ENCODE measurements at places on chromosomes 12 and 14.

- no peak for DNase-seq
Observed at GRCh38 chr12:109036975-109037374, 15.4 kb upstream of the USP30 start.

- no peak for DNase-seq
Observed at GRCh38 chr12:76890151-76891143, 11.6 kb upstream of the CSRP2 start.

DNA sequence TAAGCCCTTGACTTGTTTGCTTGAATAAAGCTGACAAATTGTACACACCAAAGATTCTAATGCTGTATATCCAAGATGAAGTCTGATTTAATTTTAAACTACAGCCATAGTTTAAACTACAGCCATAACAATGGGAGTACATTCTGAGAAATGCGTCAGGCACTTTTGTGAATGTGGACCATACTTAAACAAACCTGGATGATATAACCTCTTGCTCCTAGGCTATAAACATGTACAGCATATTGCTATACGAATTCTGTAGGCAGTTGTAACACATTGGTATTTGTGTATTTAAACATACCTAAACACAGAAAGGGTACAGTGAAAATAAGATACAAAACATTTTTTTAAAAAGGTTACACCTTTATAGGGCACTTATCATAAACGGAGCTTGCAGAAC lies 59.4 kb upstream of the KCNMB4 start:
- no peak for DNase-seq

- peak; percentile 1 for DNase-seq
Observed at GRCh38 chr12:124168016-124168786, 126.7 kb upstream of the RFLNA start.

DNA sequence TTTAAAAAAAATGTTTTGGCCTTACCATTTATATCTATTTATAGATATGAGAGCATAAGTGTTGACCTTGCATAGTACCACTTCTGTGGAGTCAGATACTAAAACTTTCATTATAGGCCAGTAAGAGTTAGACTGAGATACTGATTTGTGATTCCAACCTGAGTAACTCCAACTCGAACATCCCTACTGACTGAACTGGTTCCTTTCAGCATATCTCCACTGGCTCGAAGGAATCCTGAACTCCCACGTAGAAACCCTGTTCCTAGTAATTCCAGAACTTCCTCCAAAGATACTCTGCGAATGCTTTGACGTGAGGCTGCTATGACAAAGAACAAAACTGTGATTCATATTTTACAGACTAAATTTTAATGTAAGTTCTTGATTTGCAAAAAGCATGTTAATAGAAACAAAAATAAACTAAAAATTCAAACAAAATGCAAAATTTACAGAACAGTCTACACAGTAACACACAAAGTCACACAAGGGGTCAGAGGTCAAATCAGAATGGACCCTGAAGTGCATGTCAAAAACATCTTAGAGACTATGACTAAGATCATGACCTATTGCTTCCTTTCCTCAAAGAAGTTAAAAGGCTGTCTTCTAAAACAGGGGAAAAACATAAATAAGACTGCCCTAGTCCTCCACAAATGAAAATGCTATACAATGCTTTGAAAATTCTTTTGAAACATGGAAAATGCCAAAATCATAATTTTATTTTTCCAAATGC lies 31.5 kb downstream of the HEATR5A start:
- DNase-seq, result no peak

GRCh38 chr14:23578560-23579310 lies at the start of gene JPH4:
TSS of gene JPH4 (minus strand) at chr14:23578790. CDS start at chr14:23577453, 1,337 bp downstream.
- DNase-seq, result no peak

DNA sequence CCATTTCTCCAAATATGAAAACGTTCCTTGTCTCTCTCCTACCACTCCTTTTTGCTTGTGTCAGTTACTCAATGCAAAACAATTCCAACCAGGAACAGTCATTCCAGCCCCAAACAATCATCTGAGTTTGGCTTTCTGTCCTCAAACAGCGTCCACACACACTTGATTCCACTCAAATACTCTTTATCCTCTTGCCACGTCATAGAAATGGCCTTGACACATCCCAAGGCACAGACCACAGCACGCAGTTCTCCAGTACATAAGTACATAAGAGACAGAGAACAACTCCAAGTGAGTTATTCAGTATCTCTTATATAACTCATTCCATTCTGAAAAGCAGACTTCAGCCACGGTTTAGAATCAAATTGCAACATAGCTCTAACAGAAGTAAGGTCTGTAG lies 299.2 kb downstream of the RPS29 start:
- DNase-seq, result no peak

DNA sequence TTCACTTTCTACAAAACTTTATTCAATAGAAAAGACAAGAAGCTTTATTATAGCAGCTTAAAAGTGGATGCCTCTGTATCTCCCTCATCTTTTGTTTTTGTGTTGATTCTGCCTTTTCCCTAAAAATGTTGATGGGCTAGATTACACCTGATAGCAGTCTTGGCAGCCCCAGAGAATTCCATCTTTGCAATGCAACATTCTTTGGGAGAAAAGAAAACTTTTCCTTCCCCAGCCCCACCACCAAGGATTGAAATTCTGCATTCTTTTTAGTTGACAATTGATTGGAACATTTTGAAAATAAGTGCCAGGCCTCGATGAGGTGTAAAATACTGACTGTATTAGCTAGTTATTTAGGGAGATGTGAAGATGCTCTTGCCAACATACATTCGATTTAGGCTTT lies 306.8 kb upstream of the G2E3 start:
- peak; percentile 33 for DNase-seq

GRCh38 chr14:63435204-63435603 lies 108.0 kb downstream of the PPP2R5E start:
- DNase-seq, result no peak

DNA sequence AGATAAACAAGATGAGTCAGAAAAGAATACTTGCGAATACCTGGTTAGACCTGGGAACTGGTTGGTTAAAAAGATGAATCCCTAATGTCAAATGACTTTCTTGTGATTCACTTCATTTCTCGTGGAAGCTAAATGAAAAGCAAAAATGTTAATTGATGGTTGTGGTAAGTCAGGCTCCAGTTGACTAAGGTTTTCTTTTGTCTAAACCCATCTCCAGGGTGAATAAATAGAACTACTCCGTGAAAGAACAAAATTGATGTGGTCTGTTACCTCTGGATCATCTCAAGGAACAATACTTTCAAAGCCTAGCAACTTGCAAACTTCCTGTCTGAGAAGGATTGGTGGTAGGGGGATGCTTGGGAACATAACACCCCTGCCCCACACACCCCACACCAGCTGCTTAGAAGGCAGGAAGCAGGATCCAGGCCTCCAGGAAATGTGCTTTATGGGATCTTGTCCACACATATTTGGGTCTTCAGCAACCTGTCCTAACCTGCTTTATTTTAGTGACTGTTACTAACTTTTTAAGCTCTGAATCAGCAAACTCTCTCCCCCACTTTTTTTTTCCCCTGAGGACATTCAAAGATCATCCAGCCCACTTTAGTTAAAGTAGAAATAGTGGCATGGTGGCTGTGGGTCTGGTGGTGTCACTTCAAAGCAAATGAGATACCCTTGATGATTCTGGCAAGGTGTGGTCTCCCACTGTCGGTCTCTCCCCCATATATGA lies 60.4 kb upstream of the PTHLH start:
- DNase-seq, result no peak

GRCh38 chr12:87661786-87662377 lies 367.3 kb downstream of the C12orf50 start:
- DNase-seq, result peak; percentile 24

- DNase-seq, result peak; percentile 74
Observed at GRCh38 chr12:43338848-43339526, 213.0 kb downstream of the ADAMTS20 start.

DNA sequence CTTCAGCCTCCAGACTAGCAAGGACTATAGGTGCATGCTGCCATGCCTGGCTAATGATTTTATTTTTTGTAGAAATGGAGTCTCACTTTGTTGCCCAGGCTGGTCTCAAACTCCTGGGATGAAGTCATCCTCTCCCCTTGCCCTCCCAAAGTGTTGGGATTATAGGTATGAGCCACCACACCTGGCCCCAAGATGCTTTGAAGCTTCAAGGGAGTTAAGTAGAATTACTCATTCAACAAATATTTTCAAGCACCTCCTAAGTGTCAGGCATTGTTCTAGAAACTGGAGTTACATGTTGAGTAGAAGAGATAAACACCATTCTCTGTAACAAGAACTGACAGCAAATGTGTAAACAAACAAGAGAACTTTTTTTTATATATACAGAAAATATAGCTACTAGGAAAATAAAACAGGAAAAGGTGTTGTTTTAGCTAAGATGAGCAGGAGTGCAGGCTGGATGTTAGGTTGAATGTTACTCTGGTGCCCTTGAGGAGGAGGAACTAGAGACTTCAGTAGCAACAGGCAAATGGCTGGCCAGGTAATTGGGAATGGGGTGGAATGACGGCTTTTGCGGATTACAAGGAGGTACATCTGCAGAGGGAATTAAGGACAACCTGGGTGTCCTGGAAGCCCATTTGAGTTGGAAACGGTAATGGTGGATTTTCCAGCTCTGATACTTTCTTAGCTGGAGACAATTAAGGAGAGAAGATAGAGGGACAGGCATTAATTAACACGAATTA lies 32.0 kb upstream of the CFAP54 start:
- DNase-seq, result no peak

GRCh38 chr14:104593241-104593701 lies 11.3 kb downstream of the TMEM179 start:
- DNase-seq, result no peak

DNA sequence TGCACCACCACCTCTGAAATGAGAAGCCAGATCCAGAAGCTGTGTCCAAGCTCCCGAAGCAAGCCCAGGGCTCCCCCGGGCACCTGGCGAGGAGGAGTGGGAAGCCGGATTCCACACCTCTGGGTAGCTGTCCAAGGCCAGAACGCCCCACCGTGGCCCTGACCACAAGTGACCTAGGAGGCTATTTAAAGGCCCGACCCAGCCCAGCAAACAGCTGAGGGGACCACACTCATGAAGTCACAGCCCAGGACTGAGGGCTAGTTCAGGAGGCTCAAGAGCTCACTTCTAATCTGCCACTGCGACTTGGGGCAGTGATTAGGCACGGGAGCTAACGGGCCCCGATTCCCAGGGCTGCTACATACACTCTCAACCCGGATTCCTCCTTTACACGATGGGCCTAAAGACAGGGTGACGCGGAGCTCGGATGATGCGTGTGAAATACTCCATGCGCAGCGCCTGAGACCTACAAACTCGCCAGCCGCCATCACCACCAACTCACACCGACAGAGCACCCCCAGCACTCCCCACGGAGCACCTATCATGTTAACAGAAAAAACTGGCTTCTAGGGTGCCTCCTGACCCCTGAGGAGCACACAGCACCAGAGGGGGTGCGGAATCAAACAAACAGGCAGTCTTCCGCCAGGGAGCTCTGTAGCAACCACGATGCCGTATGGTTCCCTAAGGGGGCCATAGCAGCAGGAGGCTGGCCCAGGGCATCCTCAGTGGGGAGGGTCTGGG lies 84.0 kb upstream of the GPR68 start:
- no peak for DNase-seq

- no peak for DNase-seq
Observed at GRCh38 chr12:123143736-123144461, 7.0 kb downstream of the PITPNM2 start.

- no peak for DNase-seq
Observed at GRCh38 chr14:50786751-50787464, 44.1 kb downstream of the NIN start.

- no peak for DNase-seq
Observed at GRCh38 chr12:92193063-92193462, 47.4 kb upstream of the BTG1 start.

DNA sequence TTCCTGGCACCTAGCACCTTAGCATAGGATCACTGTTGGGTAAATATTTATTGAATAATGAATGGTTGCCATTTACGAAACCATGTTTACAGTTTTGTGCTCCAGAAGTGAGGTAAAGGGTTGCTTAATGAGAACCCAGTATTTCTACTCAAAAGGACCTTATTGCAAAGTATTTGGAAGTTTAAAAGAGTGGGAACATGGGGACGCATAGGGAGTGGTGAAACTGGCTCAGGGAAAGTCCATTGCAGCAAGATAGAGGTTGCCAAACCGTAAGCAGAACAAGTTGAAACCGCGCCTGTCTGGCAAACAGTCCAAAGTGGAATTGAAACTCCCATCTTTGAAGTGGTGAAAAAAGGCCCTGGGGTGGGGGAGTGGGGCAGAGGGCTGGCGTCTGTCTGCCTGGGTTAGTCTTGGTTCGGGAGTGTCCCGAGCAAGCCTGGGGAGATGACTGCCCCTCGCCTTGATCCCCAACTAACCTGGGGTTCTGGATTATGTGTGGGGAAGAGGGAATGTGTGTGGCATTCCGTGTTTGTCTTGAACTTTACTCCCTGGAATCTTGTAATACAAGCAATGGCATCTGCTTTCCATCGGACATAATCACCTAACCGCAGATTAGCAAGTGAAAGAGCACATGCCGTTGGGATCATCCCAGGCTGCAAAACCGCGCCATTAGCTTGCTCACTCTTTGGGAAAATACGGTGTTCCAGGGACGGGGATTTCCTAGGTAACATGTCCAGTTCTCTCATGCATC lies 7.2 kb downstream of the ALDH2 start:
- DNase-seq, result peak; percentile 87

GRCh38 chr12:110656071-110656655 lies 32.8 kb downstream of the HVCN1 start:
- DNase-seq, result no peak

DNA sequence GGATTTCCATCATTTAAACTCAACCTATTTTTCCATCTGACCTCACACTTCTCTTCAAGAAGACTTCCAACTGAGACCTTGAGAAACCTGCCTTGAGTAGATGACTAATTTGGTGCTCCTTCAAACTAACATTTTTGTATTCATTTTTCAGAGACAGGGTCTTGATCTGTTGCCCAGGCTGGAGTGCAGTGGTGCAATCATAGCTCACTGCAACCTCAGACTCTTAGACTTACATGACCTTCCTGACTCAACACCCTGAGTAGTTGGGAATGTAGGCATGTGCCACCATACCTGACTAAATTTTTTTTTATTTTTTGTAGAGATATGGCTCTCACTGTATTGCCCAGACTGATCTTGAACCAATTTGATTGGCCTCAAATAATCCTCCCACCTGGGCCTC lies 389.9 kb downstream of the PDZRN4 start:
- DNase-seq, result no peak

- no peak for DNase-seq
Observed at GRCh38 chr12:43094886-43095575, 457.0 kb downstream of the ADAMTS20 start.

- no peak for DNase-seq
Observed at GRCh38 chr14:89042021-89042420, 217.6 kb downstream of the TTC8 start.

DNA sequence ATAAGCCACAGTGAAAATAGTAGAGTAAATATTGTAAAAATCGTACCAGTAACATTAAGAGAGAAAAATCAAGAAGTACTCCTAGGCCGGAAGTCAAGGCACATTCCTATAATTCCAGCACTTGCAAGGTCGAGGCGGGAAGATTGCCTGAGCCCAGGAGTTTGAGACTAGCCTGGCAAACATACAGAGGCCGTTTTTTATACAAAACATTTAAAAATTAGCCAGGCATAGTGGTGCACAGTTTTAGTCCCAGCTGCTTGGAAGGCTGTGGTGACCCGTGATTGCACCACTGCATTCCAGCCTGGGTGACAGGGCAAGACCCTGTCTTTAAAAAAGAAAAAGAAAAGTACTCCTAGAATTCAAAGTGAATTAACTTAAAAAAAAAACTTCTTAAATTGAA lies 341.8 kb downstream of the C12orf50 start:
- DNase-seq, result peak; percentile 63

GRCh38 chr12:3195859-3196483 lies 118.8 kb downstream of the TSPAN9 start:
- DNase-seq, result no peak
